Muscle of arm (tissue), 14 donors: ENCODE measurements at places on chromosomes 7 and 10.

DNA sequence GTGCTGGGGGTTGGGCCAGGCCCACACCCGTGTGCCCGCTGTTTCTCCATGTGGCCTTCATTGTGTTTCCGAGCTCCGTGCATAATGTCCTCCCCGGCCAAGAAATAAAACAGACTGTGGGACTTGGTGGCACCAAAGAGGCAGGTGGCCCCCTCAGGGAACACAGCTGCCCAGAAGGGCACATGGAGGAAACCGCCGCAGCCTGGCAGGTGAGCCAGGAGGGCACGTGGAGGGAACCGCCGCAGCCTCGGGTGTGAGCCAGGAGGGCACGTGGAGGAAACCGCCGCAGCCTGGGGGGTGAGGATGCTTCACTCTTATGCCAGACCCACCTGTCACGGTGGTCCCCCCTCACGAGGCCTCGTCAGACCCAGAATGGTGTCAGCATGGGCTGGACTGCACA, 288.7 kb downstream of the WDR37 start:
- DNase-seq: no peak

DNA sequence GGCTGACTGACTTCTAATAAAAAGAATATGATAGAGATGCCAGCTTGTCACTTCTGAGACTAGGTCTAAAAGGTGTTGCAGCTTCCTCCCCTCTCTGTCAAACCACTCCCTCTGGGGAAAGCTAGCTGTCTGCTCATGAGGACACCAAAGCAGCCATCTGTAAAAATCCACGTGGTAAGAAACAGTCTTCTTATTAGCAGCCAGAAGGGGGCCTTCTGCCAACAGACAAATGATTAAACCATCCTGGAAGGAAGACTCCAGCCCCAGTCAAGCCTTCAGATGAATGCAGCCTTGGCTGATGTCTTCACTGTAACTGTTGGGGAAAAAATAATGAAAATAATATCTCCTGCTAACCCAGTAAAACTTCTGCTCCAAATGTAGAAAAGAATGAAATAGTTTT, 41.9 kb upstream of the DAGLB start:
- no peak for DNase-seq

GRCh38 chr10:56082169-56082568, 278.9 kb downstream of the ZWINT start:
- DNase-seq: no peak

GRCh38 chr7:120944826-120945562, 5.6 kb upstream of the ING3 start:
- no peak for DNase-seq

DNA sequence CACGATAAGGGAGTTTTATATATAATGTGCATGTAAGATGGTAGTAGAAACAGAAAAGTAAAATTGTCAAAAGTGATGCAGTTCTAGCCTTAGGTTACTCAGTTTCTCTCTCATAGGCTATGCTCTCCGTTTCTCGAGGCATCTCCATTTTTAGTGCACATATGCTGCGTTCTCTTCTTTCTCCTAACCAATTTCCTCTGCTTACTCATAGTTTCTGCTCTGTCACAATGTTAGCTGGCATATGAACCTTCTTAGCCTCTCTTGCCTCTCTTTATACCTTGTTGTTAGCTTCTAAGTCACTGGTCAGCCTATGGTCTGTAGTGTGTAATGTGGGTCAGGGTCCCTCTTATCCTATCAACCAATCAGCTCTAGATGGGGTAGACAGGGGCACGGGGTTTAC, 280.6 kb upstream of the ETV1 start:
- DNase-seq: no peak

DNA sequence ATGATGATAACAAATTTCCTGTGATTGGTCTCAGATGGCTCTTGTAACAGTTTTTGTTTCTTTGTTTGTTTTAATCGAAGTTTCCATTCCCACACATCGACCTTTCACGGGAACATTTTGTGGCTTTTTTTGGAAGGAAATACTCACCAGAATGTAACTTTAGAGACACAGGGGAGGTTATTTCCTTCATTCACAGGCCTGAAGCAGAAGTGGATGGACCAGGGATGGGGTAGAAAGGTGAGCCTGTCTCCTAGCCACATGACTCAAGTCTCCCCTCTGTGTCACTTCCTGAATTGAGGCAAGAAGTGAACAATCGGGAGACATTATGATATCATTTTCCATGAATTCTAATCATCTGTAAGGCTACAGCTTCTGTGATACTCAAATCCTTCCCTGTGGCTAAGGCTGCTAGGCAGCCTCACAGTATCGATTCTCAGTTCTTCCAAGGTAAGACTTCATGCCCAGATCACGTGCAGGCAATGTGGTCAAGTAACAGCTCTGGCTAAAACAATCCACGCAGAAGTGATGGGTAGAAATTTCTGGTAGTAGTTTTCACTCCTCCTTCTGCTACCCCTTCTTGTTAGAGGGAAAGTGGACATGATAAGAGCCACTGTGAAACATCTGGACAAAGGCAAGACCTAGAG, 203.9 kb upstream of the NEBL start:
- peak; percentile 31 for DNase-seq

GRCh38 chr10:33279811-33280602, 54.5 kb downstream of the NRP1 start:
- DNase-seq: peak; percentile 59

DNA sequence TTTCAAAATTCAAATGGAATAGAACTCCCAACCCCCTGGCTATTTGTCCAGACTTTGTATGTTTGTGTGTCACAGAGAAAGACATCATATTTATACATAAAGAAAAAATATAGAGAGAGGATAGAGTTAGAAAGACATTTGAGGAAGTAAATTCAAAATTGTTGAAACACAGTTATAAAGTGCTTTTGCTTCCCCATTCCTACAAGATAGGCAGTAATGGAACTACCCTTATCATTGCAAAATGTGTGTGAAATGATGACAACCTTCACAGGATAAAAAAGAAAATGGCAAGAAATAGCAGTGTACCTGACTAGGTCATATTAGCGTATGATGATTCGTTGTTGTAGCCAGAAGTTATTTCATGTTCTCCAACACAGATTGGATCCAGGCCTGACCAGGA, 63.1 kb downstream of the FZD1 start:
- DNase-seq: no peak

DNA sequence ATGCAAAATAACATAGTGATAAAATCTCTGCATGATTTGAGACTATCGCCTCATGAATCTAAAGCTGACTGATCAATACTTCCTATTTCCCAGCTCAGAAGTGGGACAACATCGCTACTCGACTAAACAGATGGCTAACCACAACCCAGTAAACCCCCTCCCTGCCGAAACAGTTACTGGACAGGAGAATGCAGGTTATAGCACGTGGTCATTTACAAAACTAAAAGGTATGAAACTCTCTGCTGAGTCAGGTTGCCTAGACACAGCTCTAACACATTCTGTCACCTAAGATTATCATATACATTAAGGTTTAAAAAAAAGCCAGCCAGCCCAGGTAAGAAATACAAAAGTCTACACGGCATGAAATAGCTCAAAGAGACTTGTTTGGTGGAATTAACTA, 64.0 kb downstream of the CTBP2 start:
- DNase-seq: no peak

GRCh38 chr10:71546220-71546619, 149.5 kb downstream of the CDH23 start:
- DNase-seq: no peak

- DNase-seq: no peak
Observed at GRCh38 chr10:51445588-51445987, 253.8 kb downstream of the CSTF2T start.

- DNase-seq: no peak
Observed at GRCh38 chr10:511849-512191, 177.6 kb downstream of the DIP2C start.

- DNase-seq: no peak
Observed at GRCh38 chr7:4837803-4838625, 23.8 kb downstream of the PAPOLB start.

- no peak for DNase-seq
Observed at GRCh38 chr7:41093141-41093540, 609.7 kb downstream of the INHBA start.

GRCh38 chr10:48511875-48512231, 93.0 kb downstream of the ARHGAP22 start:
- no peak for DNase-seq

DNA sequence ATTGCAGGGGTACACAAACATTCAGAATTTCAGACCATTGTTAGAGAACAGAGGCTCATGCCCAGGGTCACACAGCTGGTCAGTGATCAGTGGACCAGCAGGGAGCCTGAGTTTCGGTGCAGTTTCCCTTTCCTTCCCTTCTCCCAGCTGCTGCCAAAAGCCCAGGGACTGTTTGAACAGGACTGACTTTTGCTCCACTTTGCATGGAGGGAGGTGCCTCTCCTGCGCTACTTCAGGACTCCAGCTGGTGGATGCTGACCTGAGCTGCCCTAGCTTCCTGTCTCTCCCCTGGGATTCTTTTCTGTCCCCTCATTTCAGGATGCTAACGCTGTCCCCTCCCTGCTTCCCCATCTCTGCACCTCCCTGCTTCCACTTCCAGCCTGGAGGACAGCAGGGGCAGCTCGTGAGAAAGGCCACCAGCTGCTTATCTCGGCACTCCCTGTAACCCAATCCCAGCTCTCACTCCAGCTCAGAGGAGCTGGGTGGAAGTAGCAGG, 14.5 kb downstream of the SH2D4B start:
- no peak for DNase-seq

DNA sequence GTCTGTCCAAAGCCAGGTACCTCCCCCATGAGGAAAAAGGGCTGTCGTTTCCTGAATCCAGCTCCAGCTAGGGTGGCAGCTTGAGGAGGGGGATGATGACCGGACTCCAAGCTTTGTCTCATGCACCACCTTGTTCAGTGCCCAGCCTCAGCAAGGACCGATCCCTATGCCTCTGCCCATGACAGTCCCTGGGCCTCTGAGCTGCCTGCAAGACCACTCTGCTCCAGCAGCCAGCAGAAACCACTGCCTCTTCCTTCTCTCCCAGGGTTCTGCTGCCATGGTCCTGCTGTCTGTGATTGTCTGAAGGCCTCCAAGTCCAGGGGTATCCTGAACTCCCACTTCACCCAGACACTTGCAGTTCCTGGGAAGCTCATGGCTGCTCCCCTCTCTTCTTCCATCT, 21.3 kb upstream of the GDF10 start:
- no peak for DNase-seq

GRCh38 chr10:116915340-116915739, 66.0 kb downstream of the ENO4 start:
- DNase-seq: no peak

GRCh38 chr10:114265392-114266053, 26.5 kb downstream of the VWA2 start:
- DNase-seq: no peak

DNA sequence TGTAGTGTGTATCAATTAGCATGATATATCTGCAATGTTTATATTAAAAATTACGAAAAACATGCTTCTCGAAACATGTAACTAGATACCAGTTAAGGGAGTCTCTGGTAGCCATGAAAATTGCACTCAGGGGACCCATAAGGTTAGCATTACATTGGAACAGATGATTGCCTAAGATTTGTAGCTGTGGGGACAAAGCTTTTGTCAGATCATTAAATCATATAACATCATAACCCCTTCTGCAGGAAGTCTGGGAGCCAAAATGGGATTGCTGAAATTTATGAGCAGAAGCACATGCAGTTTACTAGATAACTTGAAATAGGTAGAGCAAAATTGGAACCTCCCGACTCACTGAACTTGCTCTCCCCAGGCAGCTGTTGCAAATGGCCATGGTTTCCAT, 235.0 kb upstream of the IGFBP3 start:
- peak; percentile 48 for DNase-seq

DNA sequence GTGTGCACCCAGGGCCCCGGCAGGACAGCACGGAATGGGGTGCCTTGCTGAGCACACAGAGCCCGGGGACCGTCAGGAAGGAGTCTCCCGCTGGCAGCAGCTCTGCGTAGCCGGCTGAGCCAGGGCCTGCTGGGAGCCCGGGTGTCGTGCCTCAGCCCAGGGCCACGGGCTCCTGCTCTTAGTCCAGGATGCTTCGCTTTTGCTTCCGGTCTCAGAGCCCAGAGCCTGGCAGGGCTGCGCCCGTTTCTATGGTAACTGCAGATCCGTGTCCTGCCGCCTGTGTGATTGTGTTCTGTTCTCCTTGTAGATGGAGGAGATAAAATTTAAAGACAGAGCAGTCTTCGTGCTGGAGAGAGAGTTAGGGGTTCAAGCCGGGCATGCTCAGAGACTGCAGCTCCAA, 53.7 kb upstream of the DPYSL4 start:
- DNase-seq: no peak

DNA sequence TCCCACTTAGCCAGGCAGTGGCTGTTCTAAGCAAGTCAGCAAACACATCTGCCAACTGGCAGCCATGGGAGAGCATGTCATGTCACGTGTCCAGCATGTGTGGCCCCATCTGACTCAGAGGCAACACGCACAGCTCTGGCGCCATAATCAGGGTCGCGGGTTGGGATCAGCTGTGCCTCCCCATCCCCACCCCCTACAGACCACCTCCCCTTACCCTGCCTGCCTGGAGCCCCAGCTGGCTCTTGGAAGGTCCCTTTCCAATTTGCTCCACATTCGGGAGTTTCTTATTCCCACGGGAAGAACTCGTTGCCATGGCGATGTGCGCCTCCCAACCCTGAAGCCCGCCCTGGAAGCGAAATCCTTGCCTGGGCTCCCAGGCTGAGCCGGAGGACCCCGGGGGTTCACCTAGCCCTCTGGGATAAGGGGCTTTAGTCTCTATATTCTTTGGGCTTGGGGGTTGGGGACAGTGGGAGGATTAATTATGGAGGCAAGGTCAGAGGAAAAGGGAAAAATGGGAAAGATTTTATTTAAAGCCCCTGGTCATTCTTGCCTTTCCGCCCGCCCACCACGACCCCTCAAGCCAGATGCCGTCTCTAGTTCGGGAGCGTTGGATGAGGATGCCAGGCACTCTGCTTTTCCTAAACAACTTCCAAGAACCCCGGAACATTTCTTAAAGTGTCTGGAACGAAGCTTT, 283.7 kb downstream of the ZEB1 start:
- DNase-seq: peak; percentile 88

DNA sequence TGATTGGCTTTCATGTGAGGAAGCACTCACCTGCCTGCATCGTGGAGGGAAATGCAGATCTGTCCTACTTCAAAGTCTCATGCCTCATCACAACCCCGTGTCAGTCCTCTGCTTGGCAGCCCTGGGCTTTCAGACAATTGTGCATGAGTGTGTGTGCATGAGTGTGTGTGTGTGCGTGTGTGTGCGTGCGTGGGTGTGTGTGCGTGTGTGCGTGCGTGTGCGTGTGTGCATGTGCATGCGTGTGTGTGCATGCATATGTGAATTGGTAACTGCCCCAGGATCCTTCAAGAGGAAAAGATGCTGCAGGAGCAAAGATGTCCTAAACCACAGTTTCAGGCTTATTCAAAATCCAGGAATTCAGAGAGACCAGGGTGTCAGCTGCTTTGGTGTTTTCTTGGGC, 71.3 kb downstream of the LANCL2 start:
- DNase-seq: no peak

DNA sequence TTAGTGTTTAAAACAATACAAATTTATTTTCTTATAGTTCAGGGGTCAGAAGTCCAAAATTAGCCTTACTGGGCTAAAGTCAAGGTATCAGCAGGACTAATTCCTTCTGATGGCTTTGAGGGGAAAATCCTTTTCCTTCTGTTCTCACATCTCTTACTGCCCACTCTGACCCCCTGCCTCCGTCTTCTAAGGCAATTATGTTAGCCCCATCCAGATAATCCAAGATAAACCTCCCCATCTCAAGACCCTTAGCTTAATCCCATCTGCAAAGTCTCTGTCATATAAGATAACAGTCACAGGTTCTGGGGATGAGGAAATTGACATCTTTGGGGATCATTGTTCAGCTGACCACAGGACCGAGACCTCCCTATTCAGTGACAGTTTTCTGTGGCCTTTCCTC, 22.3 kb downstream of the MACROH2A2 start:
- DNase-seq: no peak

- DNase-seq: no peak
Observed at GRCh38 chr7:139699640-139700504, 77.9 kb downstream of the HIPK2 start.

GRCh38 chr10:52951824-52952223, 179.2 kb upstream of the MBL2 start:
- DNase-seq: peak; percentile 24
